ENCODE measurements at places on chromosomes 12 and 14.

GRCh38 chr12:80692114-80692513 lies 15.3 kb upstream of the MYF6 start:
- no peak for DNase-seq

GRCh38 chr12:129053232-129053631 lies 200.0 kb downstream of the GLT1D1 start:
- no peak for DNase-seq

GRCh38 chr14:55715889-55716288 lies 135.9 kb downstream of the KTN1 start:
- DNase-seq = no peak

DNA sequence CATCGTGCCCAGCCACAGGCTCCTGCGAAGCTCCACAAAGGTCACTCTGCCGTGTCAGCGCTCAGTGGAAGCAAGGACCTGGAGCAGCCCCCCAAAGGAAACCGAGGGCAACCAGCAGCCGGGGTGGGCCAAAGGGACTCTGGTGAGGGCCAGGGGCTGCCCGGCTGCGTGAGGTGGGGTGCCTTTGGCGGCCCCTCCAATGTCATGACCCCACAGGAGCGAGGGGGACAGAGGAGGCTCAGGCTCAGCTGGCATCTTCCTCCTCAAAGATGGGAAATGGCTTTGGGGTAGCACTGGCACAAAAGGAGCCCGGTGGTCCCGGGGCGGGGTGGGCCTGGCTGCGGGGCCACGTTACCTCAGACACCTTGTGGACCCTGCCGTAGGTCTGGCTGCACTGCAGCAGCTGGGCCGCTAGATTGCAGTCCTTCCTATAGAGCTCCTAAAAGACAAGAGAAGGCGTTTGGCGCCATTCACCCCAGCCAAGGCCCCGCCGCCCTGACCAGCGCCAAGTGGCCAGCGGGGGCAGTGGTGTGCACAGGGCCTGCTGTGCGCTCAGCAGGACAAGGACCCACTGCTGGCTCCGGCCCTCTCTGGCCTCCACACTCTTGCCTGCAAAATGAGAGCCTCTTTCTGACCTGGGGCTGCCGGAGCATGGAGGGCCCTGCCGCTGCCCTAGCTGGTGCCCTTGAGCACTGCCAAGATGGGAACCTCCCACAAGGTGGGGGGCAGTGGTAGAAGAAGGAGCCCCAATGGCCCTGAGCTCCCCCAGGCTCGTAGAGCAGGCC lies 46.9 kb downstream of the BEGAIN start:
- peak; percentile 17 for DNase-seq

Data from stimulated activated CD4-positive, alpha-beta T cell treated with anti-CD3 and anti-CD28 coated beads, Interleukin-15, amount 100 ng/mL, for 24 hours (primary cell).